Stimulated activated CD8-positive, alpha-beta memory T cell treated with anti-CD3 and anti-CD28 coated beads, Interleukin-4, amount 100 ng/mL, for 4 hours (primary cell): ENCODE measurements at places on chromosomes 1 and 21.
A peak's percentile ranks its signal among the peaks of the same experiment; 100 is the strongest.

- no peak for DNase-seq
These were observed 120.1 kb downstream of the PRDM2 start for GRCh38 chr1:13820055-13820454.

- no peak for DNase-seq
These were observed 13.3 kb downstream of the ITGB2 start for GRCh38 chr21:44907225-44907965.

DNA sequence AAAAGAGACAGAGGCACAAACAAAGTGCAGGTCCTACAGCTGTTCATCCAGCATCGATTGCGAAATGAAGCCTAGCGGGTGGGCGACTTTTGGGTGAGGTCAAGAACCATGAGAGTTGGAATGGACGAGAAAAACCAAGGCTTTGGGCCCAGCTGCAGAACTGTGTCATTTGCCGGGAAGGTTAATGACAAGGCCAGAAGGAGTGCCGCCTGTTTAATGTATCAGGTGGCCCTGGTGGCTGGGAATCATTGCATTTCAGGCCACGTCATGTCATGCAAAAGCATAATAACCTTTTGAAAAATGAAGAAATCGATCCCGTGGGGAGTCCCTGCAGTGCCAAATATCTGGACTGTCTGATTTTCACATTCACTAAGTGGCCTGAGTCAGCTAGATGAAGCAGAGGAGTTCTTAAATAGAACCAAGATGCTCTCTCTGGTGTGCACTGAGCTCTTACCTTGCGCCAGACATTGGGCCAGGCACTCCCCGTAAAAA is 8.1 kb upstream of the RCC2 start:
- DNase-seq: no peak

DNA sequence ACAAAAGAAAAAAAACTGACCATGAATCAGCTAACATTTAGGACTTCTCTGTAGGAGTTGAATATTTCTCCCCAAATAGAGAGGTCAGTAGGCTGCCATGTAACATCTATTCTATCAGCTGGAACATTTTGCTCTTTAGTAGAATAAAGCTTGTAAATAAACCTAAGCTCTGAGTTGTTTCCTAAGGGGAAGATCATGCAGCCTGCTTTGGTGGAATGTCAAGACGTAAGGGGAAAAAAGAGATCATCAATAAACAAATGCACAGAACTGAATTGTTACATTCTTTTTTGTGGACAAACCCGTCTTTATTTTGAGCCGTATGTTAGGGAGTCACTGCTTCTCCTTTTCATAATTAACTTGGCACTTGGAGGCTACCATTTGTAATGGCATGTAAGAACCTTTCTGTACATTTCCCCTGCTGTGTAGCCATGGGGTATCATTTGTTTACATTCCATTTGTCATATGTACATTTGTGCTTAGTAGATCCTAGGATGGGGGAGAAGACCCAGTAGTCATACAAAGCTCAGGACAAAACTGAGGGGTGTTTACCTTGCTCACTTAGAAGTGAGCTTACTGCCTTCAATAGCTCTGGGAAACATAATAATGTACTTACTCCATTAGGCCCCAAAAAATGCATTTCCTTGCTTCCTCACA is 10.8 kb upstream of the PALMD start:
- DNase-seq: no peak

DNA sequence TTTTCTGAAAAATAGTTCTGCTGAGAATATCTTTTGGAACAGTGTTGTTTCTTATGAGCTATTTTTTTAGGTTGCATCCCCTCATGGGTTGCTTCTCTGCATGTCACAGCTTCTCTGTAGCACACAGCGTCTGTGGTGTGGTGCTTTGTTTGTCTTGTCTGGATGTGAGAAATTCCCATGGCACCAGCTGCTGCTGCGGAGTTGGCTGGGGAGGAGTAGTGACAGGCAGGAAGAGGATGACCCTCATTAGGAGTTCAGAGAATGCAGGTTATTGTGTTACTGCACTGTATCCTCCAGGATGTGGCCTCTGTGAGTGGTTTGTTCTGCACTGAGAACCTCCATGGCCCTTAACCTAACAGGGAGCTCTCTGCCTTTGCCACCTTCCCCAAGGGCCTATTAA is 64.8 kb downstream of the TSEN15 start:
- DNase-seq: no peak

DNA sequence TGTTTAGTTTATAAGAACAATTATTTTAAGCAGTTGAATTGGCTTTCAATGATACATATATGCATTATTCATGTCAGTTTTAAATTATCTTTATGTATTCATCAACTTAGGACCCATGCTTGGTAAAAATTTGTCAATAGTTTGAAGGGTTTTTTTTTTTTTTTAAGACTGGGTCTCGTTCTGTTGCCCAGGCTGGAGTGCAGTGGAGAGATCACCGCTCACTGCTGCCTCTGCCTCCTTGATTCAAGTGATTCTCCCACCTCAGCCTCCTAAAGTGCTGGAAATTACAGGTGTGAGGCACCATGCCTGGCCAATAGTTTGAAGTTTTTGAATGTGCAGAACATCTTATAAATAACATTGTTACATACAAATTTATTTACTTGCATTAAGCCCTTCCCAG is 1671.0 kb upstream of the B3GALT2 start:
- DNase-seq: no peak

GRCh38 chr1:246295968-246296367 is 211.1 kb downstream of the SMYD3 start:
- DNase-seq: no peak

- no peak for DNase-seq
These were observed 5.2 kb upstream of the ZNF678 start for GRCh38 chr1:227557962-227558725.

GRCh38 chr1:202302166-202302565 is 39.6 kb downstream of the UBE2T start:
- no peak for DNase-seq

- DNase-seq: no peak
These were observed 2.4 kb upstream of the TAF1A start for GRCh38 chr1:222592171-222592570.

DNA sequence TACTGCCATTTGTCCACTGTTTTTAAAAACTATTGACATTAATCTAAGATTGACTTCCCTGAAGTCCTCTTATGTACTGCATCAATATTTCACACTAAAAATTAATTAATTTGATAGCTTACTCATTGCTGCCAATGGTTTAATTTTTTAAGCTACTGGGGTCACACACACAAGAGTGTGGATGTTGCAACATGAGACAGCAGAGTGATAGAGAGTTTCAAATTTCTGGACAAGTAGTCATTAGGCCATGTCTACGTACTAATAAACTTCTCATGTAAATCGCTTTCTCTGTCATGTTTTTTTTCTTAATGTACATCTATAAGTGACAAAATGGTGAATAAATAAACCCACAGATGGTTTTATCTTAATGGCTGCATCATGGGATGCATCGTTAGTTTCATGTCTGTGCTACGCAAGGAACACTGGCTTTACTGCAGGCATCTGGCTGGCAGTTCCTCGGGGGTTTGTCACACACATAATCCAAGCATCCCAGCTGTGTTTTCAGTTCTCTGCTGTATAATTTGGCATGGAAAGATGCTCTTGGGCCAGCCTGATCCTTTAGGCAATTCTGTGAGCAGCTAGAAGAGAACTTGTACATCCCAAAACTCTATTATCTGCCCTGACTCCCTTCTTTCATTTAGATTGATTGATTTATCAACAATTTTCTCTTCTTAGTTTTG is 16.4 kb upstream of the CHODL start:
- no peak for DNase-seq

DNA sequence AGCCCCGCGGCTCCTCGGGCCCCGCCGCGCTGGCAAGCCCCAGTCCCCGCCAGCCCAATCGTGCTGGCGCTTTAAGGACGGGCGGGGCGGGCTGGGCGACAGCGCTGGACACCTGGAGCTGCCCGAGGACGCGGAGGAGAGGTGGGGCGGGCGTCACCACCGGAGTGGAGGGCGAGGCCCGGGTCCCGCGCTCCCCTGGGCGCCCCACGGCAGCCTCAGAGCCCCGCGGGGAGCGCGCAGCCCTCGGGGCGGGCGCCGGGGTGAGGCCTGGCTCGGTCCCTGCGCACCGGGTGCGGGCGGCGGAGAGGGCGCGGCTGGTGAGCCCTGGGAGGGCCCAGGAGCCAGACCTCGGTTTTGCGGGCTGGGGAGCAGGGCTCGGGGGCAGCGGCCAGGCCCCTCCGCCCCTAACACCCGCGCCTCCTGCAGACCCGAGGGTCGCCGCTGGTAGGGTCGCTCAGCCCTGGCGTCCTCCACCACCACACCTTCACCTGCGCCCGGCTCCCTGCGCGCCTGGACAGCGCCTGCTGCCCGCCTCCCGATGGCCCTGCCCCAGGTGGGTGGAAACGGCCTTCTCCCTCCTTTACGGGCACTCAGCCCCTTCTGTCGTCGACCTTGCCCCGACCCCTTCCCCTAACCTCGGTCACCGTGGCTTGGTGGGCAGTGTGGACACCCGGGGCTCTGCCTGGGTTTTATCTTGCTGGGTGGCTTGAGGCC is at the start of gene TMEM61:
TSS of gene TMEM61 (plus strand) at position 101 of the 714 bp plus-strand sequence. CDS start at position 539, 438 bp downstream.
- DNase-seq: no peak

GRCh38 chr21:27026501-27026900 is 59.6 kb upstream of the ADAMTS5 start:
- DNase-seq: no peak

GRCh38 chr1:221439008-221439746 is 302.7 kb downstream of the DUSP10 start:
- peak; percentile 24 for DNase-seq

GRCh38 chr1:78543941-78544643 is 53.3 kb downstream of the PTGFR start:
- no peak for DNase-seq

DNA sequence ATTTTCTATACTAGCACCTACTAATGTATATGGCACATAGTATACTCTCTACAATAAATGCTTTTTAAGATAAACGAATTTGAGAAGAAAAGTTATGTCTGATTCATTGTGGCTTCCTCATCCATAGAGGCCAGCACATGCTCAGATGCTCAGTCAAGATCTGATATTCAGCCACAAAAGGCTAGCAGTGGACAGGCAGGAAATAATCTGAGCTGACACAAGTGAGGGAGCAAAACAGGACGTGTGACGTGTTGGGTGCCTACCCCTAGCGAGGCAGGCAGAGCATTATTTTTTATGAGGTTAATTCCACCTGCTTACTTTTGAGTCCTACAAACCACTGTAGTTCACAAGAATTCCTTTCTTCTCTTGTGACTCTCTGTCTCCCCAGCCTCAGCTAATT is 550.9 kb downstream of the SMYD3 start:
- DNase-seq: no peak

GRCh38 chr1:13916530-13916929 is 216.5 kb downstream of the PRDM2 start:
- no peak for DNase-seq

DNA sequence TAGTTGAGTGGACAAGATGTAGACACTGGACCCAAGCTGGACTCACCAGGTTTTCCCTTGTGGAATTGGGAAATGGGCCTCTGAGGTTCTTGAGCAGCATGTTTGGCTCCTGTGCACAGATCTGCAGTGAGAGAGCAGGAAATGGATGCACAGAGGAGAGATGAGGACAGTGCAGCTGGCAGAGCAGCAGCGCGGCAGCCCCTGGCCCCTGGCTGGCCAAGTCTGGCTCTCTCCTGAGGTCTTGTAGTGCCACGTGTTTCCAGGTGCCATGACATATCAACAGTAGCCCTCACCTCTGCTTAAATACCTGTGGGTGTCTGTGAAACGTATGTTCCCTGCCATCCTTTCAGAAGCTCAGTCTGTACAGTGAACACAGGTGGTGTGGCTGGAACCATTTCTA is 19.2 kb upstream of the BCL10 start:
- no peak for DNase-seq

DNA sequence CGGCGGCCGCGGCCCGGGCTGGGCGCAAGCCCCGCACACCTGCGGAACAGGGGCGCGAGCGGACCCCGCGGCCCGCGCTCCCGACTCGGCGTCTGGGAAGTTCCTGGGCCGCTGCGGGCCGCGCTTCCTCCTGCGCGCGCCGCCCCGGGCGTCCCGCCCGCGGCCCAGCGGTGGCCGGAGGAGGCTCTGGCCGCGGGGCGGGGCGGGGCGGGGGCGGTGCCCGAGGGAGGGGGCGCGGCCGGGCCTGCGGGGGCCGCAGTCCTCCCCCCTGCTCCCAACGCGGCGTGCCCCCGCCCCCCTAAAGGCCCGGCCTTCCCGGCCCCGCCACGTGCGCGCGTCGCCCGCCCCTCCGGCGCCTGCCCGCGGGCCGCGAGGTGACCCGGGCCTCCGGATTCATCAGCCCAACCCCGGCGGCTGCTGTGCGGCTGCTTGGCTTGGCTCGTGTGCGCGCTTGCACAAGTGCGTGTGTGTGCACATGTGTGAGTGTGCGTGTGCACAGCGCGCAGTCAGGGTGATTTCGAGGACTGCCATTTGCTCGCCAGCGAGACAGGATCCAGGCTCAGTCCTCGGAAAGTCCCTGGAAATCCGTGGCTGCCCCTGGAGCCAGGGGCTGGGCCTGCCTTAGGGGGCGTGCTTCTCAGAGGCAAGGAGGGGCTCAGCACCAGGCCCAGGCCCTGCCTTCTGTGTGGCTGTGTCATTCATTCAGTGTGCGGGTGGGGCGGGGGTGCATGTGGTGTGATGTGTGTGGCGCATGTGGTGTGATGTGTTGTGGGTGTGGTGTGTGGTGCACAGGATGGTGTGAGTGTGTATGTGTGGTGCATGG is at the start of gene C2CD2:
TSS of gene C2CD2 (minus strand) at position 188 of the 823 bp plus-strand sequence. CDS start 370 bp downstream, outside the sequence.
- DNase-seq: no peak

DNA sequence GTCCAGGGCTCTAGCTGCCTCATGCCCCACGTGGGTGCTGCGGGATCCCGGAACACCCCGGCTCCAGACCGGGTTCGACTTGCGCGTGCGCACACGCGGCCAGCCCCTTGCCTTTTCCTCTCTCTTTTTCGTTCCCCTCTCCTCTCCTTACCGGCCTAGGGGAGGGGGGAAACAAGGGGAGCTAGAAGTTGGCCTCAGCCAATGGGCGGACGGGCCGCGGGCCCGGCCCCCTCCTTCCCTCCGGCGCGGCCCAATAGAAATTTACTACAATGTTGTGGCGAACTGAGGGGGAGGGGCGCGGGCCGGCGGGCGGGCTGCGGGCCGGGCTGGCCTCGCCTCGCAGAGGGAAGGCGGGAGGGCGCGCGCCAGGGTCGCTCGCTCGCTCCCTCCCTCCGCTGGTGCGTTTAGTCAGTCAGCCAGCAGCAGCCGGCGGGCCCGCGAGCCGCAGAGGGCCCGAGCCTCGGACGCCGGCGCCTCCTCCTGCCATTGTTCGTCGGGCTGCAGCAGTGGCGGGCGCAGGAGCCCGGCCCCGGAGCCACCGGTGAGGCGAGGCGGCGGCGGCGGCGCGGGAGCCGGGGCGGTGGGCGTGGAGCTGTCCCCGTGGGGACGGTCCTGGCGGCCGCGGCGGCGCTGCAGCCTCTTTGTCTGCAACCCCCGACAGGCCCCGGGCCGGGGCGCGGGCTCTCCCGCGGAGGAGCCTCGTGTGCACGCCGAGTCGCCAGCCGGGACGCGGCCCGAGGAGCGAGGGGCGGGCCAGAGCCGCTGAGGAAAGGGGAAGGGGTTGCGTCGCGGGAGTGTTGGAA is at the start of gene EPB41:
TSS of gene EPB41 (plus strand) at position 342 of the 803 bp plus-strand sequence. CDS start 72,869 bp downstream, outside the sequence.
- peak; percentile 77 for DNase-seq
